ENCODE measurements at places on chromosomes 4 and X.
A peak's percentile ranks its signal among the peaks of the same experiment; 100 is the strongest.

- no peak for DNase-seq
Measured at GRCh38 chr4:102453827-102454226, 47.3 kb upstream of the NFKB1 start.

GRCh38 chrX:22800360-22800759 lies 199.4 kb upstream of the DDX53 start:
- DNase-seq: no peak

DNA sequence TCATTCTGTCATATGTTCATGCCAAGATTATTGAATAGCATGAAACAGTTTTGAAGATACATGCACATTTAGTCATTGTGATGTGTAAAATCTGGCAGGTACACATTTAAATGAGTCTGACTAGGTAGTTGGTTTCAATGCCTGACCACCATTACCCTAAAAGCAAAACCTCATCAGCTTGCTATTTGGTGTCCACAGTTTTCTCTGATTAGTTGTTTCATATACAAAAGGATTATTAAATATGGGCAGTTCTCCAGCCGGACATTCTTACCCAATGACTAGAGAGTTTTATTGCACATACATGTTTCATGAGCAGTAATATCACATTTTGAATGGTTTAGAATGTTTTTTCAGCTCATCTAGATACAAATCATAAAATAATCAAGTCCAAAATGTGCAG lies 23.7 kb downstream of the DCHS2 start:
- DNase-seq: no peak

GRCh38 chr4:120540625-120541024 lies 381.9 kb downstream of the PRDM5 start:
- no peak for DNase-seq

DNA sequence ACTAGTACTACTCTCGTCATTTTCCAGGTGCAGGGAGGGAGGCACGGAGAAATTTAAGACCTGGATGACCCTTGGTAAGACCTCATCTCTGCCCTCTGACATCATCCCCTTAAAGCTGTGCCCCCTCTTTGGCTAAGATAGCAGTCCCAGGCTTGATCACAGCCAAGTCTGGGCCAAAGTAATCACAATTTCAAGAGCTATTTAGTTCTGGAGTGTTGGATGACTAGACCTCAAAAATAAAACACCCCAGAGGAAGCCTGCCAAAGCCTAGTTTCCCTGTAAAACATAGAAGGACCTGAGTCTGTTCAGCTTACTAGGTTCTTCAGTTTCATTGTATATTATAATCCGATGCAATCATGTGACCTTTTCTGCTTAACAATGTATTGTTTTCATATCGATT lies 144.6 kb upstream of the ARHGEF9 start:
- no peak for DNase-seq

GRCh38 chrX:150337026-150337425 lies 26.1 kb upstream of the MAMLD1 start:
- no peak for DNase-seq

DNA sequence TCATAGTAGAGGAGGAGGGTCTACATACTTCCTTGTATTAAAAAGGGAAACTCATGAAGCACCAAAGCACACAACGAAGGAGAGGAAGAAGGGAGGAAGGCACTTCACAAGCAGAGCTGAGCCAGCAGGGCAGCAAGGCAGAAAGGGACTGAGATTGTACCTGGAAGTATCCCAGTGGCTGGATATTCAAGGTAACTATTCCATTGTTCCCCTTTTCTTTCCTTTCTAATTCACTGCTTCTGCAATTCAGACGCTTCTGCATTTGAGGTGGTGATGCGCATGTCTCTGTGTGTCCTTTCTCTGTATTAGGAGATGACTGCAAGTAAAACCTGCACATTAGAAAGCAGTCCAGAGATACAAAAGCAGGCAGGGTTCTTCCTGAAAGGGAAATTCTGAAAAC lies 54.9 kb downstream of the UBQLN2 start:
- DNase-seq: no peak

DNA sequence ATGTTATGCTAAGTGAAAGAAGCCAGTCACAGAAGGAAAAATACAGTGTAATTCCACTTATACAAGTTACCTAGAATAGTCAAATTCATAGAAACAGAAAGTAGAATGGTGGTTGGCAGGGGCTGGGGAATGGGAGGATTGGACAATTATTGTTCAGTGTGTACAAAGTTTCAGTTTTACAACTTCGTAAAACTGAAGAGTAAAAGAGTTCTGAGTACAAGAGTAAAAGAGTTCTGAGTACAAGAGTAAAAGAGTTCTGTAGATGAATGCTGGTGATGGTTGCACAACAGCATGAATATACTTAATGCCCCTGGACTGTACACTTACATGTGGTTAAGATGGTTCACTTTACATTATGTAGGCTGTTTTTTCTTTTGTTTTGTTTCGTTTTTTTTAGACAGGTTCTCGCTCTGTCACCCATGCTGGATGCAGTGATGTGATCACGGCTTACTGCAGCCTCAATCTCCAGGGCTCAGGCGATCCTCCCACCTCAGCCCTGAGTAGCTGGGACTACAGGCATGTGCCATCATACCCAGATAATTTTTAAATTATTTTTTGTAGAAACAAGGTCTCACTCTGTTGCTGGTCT lies 230.9 kb downstream of the SOWAHB start:
- DNase-seq: no peak

GRCh38 chr4:169899295-169899694 lies 126.9 kb downstream of the MFAP3L start:
- DNase-seq: no peak

DNA sequence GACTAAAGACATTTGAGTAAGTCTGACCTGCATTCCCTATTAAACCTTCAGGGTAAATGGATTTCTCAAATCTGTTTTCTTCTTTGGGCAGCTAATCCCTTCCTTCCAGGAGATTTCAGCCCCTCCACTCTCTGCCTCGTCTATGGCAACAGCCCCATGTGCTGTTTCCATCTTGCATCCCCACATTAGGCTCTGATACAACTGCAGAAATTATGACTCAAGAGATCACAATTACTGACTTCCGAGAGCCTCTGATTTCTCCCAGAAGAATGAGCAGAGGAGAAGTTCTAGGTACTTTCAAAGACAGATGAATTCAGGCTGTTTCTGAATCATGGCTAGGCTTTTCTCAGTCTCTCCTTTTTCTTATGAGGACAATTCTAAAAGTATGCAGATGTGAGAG lies 38.7 kb downstream of the RAI2 start:
- DNase-seq: no peak

DNA sequence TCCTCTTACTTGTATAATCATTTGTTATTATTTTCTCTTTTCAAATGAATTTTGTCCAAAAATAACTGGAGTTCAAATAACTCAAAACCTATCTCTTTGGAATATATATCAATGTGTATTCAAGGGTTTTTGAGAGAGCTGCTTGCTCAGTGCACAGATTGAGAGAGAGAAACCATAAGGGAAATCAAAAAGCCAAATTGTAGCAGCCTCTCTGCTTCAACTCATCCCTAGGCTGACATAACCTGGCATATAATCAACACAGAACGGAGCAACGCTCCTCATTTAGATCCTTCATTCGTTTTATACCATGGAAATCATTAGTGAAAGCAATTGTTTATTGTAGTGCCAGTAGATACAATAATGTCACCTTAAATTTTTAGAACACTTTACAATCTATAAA lies 1.8 kb upstream of the GPM6A start:
- DNase-seq: no peak

- no peak for DNase-seq
Measured at GRCh38 chr4:3225071-3225850, 23.7 kb upstream of the MSANTD1 start.

GRCh38 chrX:140712413-140713173 lies 3.0 kb downstream of the LINC00632 start:
- peak; percentile 62 for DNase-seq

DNA sequence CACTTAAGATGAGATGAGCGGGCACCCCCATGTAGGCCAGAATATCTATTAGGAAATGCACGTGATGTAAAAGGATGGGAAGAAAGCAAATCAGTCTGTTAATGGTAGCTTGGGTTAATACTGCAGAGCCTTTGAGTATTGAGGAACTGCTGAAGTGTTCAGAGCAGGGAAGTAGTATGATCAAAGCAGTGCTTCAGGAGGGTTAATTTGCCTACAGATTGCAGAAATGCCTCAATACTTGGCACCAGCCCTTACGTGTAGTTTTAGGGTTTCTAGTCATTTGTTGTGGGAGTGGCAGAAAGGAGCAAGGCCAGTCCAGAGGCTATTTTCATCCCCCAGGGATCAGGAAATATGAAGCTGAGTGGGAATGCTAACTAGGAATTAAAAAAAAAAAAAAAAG lies 19.7 kb downstream of the ZFX start:
- DNase-seq: no peak

DNA sequence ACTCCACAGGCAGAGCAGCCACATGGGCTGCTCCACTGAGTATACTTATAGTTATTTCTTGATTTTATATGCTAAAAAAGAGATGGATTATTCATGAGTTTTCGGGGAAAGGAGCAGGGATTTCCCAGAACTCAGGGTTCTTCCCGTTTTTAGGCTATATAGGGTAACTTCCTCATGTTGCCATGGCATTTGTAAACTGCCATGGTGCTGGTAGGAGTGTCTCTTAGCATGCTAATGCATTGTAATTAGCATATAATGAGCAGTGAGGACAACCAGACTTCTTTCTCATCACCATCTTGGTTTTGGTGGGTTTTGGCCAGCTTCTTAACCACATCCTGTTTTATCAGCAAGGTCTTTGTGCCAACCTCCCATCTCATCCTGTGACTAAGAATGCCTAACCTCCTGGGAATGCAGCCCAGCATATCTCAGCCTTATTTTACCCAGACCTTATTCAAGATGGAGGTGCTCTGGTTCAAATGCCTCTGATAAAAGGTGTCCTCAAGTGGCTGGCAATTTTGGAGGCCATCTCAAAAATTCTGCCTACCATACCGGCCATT lies 213.0 kb upstream of the VEGFC start:
- no peak for DNase-seq

DNA sequence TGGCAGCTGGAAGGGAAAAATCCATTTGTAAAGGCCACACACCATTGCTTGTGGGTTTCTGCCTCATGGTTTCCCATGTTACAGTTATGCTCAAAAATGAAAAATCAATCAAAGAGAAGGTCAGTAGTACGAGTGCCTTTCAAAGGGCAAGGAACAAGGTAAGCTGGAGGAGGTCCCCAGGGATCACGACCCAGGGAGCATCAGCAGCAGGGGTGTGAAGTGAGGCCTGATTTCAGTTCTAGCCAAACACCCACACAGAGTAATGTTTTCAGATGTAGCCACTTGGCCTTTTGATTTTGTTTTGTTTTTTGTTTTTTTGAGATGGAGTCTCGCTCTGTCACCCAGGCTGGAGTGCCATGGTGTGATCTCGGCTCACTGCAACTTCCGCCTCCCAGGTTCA lies 69.4 kb upstream of the AFAP1 start:
- no peak for DNase-seq

DNA sequence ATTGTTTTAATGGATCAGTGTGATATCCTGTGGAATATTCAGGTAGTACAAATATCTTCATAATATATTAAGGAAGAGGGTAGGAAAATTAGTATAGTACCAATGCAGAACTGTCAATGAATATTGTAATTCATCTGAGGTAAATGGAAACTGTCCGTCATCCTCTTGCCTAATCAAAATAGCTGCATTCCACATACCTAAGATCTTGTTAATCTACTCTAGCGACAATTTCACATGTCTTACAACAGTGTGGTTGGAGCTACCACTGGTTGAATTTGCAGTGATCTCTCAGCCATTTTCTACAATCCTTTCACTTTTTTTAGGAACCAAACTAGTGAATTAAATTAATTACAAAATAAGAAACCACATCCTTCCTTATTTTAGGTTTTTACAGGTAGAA lies 117.5 kb downstream of the PCDH18 start:
- DNase-seq: no peak
